ENCODE measurements at places on chromosomes 2 and 18.
A peak's percentile ranks its signal among the peaks of the same experiment; 100 is the strongest.

- no peak for DNase-seq
Observed at GRCh38 chr2:66059332-66059731, 375.6 kb upstream of the MEIS1 start.

DNA sequence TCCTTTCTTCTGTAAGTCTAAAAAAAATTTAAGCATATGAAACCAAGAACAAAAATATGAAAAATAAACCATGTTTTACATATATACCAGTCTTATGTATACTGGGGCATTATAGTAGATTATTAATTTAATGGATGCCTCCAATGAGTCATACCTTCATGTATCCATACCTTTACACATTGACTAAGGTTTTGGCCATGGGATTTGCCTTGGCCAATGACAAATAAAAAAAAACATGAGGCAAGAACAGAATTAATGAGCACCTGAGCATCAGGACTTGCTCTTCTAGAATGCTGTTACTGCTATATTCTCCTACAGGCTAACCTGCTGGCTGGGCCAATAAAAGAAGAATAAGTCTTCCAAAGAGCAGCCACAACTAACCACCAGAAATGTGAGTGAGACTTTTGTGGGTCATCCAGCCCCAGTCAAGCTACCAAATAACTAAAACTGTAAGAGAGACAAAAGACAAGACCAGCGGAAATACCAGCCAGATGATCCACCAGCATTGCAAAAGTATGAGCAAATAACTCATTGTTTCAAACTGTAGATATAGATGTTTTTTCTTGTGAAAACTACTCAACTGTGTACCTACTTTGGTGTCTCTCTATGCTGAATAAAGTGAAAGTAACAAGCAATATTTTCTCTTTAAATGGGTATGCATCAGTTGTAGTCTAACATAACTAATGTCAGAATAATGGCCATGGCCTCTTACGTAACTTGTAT lies 749.6 kb upstream of the VRK2 start:
- no peak for DNase-seq

- peak; percentile 27 for DNase-seq
Observed at GRCh38 chr2:125313806-125314205, 1288.7 kb downstream of the CNTNAP5 start.

- peak; percentile 87 for DNase-seq
Observed at GRCh38 chr18:24426398-24427294, at the start of gene IMPACT. Gene IMPACT (plus strand): TSS chr18:24426670. CDS start chr18:24426757, 87 bp downstream.

DNA sequence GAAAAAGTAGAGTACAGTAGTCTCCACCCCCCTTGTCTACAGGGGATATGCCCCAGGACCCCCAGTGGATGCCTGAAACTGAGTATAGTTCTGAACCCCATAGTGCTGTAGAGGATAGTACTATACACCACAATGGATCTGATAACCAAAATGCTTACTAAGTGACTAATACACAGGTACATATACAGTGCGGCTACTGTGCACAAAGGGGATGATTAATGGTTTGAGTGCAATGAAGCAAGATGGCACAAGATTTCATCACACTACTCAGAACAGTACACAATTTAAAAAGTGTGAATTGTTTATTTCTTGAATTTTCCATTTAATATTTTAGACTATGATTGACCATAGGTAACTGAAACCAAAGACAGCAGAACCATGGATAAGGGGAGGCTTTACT lies 446.9 kb upstream of the NRP2 start:
- no peak for DNase-seq

- no peak for DNase-seq
Observed at GRCh38 chr2:40372283-40372985, 79.5 kb downstream of the SLC8A1 start.

DNA sequence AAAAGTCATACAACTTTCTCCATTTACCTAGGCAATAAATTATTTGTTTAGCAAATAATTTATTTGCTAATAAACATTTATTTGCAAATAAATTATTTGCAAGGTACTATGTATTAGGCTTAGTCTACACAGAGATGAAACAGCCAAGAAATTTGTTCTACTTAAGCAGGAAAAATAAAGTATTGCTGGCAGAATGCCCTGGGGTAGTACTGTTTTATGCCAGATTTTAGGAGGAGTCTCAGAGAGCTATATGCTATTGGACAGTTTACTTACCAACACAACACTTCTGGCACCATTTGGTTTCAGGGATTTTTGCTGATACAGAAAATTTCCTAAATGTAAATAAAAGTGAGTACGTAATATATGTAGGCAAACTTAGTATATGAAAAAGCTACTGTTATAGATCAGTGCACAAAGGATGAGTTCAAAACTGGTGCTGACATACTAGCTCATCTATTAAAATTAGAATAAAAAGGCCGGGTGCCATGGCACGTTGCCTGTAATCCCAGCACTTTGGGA lies 23.2 kb upstream of the CDKL4 start:
- DNase-seq, result no peak

GRCh38 chr18:7576685-7577084 lies 9.6 kb downstream of the PTPRM start:
- no peak for DNase-seq

GRCh38 chr2:120177973-120178372 lies 45.2 kb downstream of the TMEM185B start:
- DNase-seq, result no peak

DNA sequence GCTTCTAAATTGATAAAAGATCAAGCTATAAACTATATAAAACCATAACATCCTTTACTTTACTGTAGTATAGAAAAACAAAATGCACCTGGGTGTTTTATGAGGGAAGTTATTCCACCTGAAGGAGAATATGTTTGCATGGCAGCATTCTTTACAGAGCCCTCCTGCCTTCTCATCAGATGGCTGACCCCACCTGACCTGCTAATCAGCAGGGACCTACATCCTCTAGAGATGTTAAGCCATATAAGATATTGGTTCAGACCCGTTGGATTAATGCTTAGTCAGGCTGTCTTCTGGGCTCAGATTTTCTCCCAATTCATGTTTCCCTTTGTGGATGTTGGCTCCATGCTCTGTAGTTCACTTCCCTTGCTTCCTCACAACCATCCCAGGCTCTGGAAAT lies 414.8 kb downstream of the DPP10 start:
- DNase-seq, result no peak

- no peak for DNase-seq
Observed at GRCh38 chr2:217445723-217446122, 557.1 kb downstream of the TNS1 start.

- no peak for DNase-seq
Observed at GRCh38 chr2:145530653-145531052, 1010.7 kb upstream of the ZEB2 start.

DNA sequence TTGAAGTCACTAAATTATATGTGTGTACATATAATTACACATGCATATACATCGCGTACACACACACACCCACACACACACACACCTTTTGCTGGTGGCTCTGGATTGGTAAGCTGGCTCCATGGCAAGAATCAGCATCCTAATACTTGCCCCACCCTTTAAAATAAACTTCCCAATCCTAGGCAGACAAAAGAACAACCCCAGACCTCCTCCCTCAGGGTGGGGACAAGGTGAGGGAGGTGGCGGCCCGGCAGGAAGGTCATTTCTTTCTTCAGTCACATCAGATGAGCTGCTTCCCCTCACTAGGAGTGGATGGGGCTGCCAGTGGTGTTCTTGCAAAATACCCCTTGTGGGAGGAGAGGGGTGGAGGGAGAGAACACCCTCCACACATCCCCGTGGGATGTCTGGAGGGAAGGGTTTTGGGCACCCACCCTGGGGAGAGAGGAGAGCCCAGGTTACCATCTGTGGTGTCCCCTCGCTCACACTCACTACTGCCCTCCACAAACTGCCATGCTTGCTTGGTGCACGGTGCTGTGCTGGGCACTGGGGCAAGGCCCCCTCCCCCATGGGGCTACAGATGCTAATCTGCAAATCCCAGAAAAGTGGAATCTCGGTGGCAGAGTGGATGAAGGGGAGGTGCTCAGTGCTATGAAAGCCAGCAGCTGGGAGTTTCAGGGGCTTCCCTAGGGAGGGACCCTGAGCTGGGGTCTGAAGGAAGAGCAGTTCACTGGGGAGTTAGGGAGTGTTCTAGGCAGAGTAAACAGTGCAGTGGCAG lies 64.0 kb downstream of the ODC1 start:
- DNase-seq, result peak; percentile 79

GRCh38 chr2:177429688-177430325 lies 37.2 kb downstream of the AGPS start:
- peak; percentile 75 for DNase-seq

- no peak for DNase-seq
Observed at GRCh38 chr2:129935118-129935517, 44.3 kb upstream of the RAB6C start.

- no peak for DNase-seq
Observed at GRCh38 chr2:113818382-113818951, 62.0 kb upstream of the SLC35F5 start.

DNA sequence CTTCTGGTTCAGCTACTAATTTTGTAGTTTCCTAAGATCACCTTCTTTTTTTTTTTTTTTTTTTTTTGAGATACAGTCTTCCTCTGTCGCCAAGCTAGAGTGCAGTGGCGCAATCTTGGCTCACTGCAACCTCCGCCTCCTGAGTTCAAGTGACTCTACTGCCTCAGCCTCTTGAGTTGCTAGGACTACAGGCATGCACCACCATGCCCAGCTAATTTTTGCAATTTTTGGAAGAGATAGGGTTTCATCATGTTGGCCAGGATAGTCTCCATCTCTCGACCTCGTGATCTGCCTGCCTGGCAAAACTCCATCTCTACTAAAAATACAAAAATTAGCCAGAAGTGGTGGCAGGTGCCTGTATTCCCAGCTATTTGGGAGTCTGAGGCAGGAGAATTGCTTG lies 301.5 kb upstream of the TFPI start:
- DNase-seq, result no peak

DNA sequence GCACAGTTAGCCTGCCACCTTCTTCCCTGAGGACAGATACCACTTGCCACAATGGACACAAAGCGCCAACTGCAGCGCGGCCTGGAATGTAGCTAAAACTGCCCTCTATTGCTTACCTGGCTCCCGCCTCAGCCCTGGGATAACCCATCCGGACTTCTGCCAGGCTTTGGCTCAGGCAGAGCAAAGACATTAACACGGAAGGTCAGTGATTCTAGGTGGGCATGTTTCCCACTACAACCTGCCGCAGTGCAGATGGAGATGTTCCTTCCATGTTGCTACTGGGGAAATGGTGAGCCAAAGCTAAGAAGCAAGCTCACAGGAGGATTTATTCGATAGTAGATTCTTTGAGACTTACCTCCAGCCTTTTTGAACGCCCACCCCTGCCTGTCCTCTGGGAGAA lies 74.8 kb downstream of the XDH start:
- DNase-seq, result no peak

DNA sequence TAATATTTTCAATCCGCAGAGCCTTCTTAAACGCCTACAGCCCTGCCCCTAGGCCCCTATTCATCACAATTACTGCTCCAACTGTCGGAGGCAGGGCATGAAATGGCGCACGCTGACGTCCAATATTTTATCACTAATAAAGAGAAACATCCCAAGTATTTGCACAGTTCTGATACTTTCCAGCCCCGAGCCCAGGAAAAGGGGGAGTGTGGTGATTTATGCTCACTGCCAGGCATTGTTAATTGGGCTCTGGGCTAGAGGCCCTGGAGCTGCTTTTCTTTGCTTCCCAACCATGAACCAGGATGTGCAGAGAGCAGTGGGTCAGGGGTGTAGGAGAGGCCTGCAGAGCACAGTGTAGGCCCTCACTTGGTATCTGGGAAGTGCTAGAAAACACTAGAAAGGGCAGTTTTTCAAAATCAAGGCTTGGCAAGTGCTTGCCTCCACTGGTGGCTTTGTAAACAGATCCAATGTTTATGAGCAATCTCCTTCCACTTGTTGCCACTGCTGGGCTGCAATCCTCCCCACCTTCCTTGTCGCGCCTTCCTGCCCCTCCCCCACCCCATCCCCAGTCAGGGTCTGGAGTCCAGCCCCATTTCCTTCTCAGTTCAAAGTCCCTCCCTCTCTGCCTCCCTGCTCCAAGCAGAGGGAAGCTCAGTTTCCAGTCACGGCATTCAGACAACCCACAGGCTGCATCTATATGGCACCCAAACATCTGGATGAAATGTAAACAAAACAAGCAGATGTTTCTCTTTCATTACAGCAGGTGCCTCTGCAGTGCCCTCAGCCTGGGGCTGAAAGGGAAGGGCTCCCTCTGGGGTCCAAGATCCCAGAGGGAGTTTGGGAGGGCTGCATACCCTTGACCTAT lies 83.9 kb upstream of the PKDCC start:
- DNase-seq, result no peak

GRCh38 chr2:9897846-9898245 lies 53.6 kb upstream of the GRHL1 start:
- no peak for DNase-seq

- DNase-seq, result no peak
Observed at GRCh38 chr2:54559593-54560145, 103.5 kb downstream of the SPTBN1 start.

DNA sequence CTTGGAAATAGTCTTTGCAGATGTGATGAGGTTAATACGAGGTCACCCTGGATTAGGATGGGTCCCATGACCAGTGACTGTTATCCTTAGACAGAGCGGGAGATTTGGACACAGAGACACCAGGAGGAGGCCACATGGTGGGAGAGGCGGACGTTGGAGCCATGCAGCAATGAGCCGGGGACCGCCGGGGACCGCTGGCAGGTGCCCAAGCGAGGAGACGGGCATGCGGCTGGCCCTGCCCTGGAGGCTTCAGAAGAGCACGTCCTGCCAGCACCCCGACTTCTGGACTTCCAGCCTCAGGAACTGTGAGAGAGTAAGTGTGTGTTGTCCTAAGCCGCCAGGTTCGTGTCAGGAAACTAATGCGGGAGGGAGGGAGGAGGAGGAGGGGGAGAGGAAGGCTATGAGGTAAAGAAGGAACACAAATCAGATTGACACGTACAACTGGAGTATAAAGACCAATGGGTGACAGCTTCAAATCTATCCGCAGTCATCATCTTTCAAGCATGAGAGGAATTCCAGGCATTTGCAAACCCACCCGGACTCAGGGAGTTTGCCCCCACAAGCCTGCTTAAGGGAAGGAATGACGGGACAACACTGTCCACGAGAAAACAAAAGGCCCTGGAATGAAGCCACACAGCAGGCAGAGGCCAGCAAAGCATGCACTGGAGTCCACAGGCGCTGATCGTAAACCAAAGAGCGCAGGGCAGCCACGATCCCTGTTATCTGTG lies 11.6 kb upstream of the BOK start:
- no peak for DNase-seq

DNA sequence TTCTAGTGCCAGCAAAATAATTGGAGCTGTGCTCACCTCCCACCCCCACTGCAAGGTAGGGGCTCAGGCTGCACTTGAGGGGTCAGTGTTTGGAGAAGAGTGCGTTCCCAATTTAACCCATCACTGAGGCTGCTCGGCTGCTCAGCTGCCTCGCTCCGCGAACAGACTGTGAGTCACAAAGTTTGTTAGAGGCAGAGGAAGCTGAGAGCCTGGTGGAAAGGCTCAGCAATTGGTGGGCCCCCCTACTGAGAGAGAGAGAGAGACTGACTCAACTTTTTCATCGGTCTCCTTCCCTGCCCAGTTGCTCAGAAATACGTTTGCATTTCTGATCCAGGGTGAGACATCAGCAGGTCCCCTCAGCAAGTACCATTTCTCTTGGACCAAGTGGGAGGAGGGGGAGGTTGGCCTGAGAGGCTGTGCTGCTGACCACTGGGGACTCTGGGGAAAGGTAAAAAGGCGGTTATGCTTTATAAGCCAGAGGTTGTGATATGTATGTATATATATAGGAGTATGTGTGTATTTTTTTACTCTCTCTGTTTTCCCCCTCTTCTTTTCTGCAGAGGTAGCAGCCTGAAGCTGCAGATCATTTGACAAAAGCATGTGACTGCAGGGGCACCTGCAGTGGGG lies 1.5 kb downstream of the EFR3B start:
- no peak for DNase-seq

All from NCI-H2171 treated with DMSO at 0.1 percent for 48 hours (cell line).